ENCODE measurements at places on chromosomes 5 and 9.

DNA sequence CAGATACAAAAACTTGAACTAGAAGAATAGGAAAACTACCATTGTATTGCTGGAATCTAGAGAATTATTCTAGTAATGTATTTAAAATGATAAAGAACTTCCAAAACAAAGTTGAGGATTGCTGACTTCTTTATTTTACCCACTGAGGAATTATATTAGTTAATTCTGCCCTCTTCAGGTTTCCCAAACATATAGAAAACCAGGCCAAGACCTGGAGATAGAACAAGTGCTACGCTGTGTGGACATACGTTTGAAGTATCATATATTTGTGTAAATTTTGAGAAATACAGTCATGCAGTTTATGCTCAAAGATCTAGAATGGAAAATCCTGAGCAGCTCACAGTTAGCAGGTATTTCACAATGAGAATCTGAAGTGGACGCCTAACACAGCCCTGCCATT is 162.3 kb upstream of the CYLC2 start:
- no peak for DNase-seq

GRCh38 chr5:10645671-10646070 is 81.8 kb downstream of the ANKRD33B start:
- no peak for DNase-seq

DNA sequence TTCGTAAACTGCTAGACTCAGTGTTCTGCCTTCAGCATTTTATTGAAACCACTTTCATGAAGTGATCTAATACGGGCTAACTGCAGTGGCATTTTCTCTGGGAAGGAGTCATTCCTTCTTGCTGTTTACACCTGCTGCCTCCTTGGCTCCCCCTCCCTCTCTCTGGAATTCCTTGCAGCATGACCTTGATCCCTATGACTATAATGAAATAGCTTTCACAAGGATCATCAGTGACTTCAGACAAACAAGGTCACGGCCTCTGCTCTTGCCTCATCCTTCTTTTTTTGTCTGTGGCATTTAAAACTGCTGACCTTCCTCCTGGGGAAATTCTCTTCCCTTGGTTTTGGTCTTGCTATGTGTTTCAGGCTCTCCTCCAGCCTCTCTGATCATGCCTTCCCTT is 90.2 kb downstream of the ZNF462 start:
- no peak for DNase-seq

GRCh38 chr9:3237121-3237520 is 288.7 kb downstream of the RFX3 start:
- DNase-seq = no peak

DNA sequence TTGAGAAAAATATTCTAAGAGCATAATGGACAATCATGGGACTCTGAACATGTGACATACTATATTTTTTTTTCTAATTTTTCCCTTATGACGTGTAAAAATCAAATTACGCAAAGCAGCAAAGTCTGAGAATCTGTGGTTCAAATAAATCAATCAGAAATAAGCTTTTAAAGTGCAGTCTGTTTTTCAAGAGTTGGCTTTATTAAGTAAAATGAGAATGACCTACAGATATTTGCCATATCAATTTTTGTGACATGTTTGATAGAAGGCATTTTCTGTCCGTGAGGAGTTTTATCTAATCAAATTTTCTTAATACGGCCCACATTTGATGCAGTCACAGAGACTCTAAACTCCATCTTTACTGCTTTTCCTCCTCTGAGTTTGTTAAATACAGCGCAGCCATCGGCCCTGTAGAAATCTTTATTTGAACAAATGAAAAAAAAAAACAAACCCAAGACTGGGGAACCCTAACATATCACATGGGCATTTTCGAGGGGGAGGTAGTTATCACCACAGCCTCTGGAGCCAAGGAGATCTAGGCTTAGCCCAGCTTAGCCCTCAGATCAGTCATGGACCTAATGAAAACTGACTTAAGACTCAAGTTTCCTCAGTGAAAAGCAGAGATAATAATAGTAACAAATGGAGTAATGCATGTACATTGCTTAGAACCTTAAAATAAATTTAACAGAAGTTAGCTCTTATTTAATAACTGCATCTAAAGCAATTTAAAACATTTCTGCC is 263.6 kb upstream of the C9orf72 start:
- no peak for DNase-seq

DNA sequence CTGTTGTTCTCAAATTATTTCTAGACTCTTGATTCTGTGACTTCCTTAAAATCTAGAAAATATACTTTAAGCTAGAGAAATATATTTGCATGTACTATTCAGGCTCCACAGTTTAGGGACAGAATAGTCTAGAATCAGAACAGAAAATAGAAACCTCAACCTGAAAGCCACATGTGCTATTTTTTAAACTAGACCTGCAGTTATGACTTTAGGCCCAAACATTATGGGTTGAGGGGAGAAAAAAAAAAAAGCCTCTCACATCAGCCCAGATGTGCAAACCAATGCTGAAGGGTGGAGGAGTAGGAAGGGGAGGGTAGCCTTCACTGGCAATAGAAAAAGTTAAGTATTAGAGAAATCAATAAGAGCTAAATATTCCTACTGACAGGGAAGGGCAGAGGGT is 35.7 kb downstream of the ELL2 start:
- no peak for DNase-seq

GRCh38 chr5:131112424-131112823 is 52.6 kb downstream of the HINT1 start:
- DNase-seq = no peak

- no peak for DNase-seq
Observed at GRCh38 chr9:85554349-85554748, 187.4 kb downstream of the AGTPBP1 start.

DNA sequence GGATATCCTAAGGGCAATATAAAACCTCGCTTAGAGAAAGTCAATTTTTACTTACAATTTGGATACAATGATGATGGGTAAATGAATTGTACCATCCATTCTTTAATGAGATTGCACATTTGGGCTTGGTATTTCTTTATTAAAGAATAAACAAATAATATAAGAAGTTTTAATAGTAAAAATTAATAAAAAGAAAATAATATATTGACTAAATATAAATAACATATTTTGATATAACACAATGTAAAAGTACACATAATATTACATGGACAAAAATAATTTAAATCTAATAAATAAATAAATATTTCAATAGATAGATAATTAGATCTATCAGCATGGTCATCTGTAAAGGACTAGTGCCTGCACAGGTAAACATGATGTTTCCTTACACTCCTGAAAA is 944 bp downstream of the IFNA21 start:
- DNase-seq = no peak

- no peak for DNase-seq
Observed at GRCh38 chr5:83322273-83322924, 149.1 kb upstream of the VCAN start.

GRCh38 chr5:141483902-141484301 is 928 bp upstream of the PCDHGC4 start:
- no peak for DNase-seq

DNA sequence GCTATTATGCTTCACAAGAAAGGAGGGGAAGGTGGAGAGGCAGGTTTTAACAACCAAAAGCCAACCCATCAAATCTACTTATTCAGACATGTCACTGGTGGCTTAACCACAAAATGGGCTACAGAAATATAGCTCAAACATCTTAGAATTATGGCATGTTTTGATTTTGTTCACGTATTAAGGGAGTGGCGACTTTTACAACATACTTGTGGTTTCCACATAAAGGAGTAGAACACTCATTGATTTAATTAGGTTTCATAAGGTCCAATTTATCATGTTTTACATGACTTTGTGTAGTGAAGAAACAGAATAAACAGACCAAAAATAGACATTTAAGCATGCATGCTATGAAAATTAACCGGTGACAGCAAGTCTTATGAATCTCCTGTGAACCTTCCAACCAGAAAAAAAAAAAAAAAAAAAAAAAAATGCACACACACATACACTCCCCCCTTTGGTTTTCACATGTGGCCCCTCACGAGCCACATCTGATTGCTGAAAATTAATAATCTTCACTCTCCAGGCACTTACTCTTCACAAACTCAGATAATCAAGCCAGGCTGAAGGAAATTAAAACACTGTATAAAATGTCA is 5.4 kb downstream of the ZNF608 start:
- no peak for DNase-seq

DNA sequence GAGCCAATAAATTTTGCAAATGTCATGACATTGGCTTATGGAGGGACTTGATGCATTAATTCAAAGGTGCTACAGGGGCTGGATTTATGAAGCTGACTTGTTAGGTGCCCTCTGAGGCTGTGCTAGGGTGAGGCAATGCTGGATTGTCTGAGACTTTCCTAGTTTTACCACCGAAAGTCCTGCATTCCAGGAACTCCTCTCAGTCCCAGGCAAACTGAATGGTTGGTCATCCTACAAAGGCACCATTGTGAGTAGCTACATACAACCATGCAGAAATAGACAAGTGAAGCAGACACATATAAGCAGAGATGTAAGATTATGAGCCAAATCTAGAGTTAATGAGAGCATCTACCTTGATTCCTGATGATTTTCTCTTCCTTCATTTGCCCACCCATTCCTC is 95.3 kb downstream of the LIX1 start:
- DNase-seq = no peak

DNA sequence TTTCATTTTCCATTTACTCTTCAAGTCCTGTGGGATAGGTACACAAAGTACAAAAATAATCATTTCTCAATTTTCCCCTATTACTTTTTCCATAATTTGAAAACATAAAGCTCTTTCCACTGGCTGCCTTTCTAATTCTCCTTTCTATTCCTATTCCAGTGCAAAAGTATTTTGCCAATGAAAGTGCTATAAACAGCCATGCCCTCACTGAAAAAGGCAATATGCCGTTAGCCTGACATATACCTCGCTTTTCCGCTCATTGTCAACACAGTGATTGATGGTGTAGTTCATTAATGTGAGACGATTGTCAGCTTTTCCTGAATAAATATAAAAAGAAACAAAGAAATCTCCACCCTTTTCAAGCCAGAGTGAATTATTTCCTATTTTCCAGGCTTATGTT is 97.5 kb downstream of the EBF1 start:
- DNase-seq = no peak

DNA sequence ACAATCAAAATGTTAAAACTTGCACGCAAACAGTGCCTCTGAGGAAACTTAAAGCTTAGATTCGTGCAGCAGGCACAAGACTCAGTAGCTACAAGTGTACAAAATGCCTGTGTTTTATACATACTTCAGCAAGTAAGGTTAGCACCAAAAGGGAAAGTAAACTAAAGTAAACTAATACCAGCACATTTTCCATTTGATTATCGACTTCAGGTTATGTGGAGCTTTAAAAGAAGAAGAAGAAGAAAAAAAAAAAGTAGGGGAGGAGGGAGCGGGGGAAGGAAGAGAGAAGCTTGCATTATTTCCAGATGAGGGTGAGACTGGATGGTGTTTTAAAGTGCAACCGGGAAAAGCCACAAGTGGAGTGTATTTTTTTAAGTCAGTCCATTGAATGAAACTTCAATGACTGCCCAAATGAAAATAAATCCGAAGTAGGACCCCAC is 596 bp upstream of the ADAMTS6 start:
- no peak for DNase-seq

DNA sequence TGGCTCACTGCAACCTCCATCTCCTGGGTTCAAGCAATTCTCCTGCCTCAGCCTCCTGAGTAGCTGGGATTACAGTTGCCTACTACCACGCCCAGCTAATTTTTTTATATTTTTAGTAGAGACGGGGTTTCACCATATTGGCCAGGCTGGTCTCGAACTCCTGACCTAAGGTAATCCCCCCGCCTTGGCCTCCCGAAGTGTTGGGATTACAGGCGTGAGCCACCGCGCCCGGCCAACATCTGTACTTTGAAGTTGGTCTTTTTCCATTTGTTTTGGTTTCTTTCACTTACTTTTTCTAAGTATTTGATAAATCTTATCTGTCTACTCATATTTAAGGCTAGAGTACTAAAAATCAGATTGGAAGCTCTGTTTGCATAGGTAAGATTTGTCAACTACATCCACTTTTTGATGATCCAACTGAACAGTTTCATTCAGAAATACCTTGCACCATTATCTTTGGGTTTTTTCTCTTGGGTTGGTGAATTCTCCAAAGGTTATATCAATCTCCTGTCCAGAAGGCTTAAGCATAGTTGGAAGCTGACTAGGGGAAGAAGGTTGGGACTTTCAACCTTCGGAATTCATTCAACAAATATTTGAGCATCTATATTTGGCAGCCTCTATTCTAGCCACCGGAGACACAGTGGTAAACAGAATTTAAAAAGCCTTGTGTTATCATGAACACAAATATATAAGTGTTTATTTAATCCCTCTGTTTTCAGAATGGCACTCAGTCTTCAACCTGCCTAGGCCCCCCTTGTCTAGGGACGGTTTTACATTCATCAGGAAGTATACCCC is 489.1 kb downstream of the RAB3C start:
- no peak for DNase-seq

DNA sequence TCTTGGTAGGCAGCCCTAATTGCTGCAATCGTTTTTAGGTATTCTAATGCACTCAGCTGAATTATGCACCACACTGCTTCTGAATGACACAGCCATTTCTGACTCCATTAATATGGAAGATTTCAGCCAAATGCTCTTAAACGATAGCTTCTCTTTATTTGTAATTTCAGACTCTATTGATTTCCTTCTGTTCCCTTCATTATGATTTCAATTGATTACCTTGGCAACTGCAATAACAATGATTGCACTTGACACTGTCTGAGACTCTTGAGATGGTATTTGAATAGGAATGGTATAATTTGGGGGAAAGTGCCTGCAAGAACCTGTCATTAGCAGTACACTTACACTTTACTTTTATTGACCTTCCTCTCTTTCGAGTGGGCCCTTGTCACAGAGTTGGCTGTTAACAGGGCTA is 296.1 kb upstream of the DMAC1 start:
- no peak for DNase-seq

DNA sequence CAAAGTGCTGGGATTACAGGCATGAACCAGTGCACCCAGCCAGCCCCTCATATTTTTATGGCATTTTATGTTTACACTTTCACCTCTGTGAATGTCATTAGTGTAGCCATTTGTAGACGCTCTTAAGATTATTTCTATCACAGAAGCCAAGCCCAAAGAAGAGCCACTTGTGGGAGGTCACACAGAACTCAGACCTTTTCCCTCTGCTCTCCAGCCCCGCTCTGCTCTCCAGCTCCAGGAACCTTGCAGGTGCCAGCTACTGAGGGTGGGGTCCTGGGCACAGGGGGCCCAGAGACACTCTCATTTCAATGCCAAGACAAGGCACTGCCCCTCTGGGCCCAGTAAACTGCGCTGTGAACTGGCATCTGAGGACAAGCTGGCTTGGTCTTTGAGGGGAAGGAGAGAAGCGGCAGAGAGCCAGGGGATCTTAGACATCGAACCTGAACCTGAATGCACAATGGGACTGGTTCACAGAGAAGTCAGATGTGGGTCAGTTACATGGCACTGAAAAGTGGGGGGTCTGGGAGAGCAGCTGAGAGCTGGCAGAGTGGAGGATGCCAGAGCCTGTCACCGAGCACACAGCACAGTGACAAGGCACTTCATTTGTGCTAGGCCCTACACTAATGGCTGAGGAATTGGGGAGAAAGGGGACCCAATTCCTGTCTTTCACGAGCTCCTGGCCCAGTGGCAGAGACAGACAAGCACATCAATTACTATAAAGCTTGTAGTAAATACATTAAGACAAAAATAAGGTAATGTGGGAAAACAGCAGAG is 16.7 kb downstream of the ANXA6 start:
- DNase-seq = no peak

Data from H1 (cell line).